ENCODE measurements at places on chromosomes 3 and 15. TPM values are rescaled to one million over a fixed set of nuclear protein-coding genes. Genes with fewer than 3 reads are reported as not detected.

GRCh38 chr3:163684651-163685050 lies 1393.6 kb downstream of the SI start:
- H3K36me3 ChIP-seq = no peaks in the 10 kb centered on the region
- H3K27ac ChIP-seq = no peak overlapping the region
- DNase-seq = no peak
- H3K4me3 ChIP-seq = no peak overlapping the region

- peaks cover 66% of the 10 kb centered on the region for H3K27me3 ChIP-seq
- no peaks in the 10 kb centered on the region for H3K4me1 ChIP-seq
- no peak overlapping the region for H3K4me3 ChIP-seq
Measured at GRCh38 chr3:99753268-99753975, 64.2 kb upstream of the CMSS1 start.

GRCh38 chr3:193124861-193125260 lies 116.2 kb upstream of the PLAAT1 start:
- no peaks in the 10 kb centered on the region for H3K36me3 ChIP-seq
- DNase-seq = no peak
- H3K4me3 ChIP-seq = no peak overlapping the region
- H3K4me1 ChIP-seq = no peaks in the 10 kb centered on the region
- H3K27ac ChIP-seq = no peak overlapping the region

GRCh38 chr3:167091226-167091625 lies 288.9 kb downstream of the ZBBX start:
- H3K4me1 ChIP-seq = no peaks in the 10 kb centered on the region
- no peak overlapping the region for H3K4me3 ChIP-seq
- H3K27ac ChIP-seq = no peak overlapping the region
- DNase-seq = no peak

DNA sequence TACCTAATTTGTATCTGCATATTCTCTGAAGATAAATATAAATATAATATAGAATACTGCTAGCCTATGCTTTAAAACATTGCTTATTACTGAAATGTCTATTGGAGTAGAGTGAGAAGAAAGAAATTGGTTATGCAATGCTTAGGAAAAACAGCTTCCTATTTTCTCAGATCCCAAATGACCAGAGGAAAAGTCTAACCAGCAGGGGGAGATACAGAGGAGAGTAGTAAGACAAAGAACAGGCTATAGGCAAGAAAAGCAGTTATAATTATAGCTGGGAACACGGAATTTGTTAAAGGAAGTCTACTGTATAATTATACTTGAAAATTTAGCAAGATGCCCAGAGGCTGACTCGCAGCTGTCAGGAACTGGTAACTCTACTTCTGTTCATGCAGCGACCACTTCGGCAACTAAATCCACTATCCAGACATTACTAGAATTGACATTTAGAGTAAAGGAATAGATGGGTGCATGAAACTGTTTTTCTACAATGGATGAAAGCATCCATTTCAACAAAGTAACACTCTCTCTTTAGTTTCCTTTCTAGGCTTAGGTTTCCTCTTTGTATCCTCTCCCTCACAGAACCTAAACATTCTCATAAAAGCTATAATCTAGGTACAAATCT lies 97.2 kb downstream of the TBC1D5 start:
- DNase-seq = peak; percentile 43
- H3K27ac ChIP-seq = no peak overlapping the region
- no peaks in the 10 kb centered on the region for H3K27me3 ChIP-seq
- no peaks in the 10 kb centered on the region for H3K36me3 ChIP-seq

The TM6SF1 gene
- total RNA-seq = not detected

The RAD18 gene
- total RNA-seq = 28.7 TPM

DNA sequence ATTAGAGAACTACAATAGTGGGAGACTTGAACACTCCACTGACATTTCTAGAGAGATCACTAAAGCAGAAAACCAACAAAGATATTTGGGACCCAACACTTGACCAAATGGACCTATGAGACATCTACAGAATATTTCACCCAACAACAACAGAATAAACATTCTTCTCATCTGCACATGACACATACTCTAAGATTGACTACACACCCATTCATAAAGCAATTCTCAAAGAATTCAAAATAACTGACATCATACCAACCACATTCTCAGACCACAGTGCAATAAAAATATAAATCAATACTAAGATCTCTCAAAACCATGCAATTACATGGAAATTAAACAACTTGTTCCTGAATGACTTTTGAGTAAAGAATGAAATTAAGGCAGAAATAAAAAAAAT lies 473.7 kb downstream of the LPP start:
- H3K4me3 ChIP-seq = no peak overlapping the region
- H3K36me3 ChIP-seq = no peaks in the 10 kb centered on the region
- H3K27me3 ChIP-seq = no peaks in the 10 kb centered on the region
- peaks cover 21% of the 10 kb centered on the region for H3K4me1 ChIP-seq
- peak; percentile 35 for DNase-seq

The SLCO2A1 gene
- 0.52 TPM for total RNA-seq

- H3K4me3 ChIP-seq = no peak overlapping the region
- DNase-seq = no peak
- H3K36me3 ChIP-seq = no peaks in the 10 kb centered on the region
Measured at GRCh38 chr3:61901496-61901895, 340.1 kb downstream of the PTPRG start.

GRCh38 chr15:80999623-81000036 lies 1.1 kb upstream of the TLNRD1 start:
- peak; percentile 63 for DNase-seq
- peaks cover 36% of the 10 kb centered on the region for H3K4me1 ChIP-seq
- peak overlapping the region; percentile 90 for H3K27ac ChIP-seq
- H3K4me3 ChIP-seq = peak overlapping the region; percentile 66

DNA sequence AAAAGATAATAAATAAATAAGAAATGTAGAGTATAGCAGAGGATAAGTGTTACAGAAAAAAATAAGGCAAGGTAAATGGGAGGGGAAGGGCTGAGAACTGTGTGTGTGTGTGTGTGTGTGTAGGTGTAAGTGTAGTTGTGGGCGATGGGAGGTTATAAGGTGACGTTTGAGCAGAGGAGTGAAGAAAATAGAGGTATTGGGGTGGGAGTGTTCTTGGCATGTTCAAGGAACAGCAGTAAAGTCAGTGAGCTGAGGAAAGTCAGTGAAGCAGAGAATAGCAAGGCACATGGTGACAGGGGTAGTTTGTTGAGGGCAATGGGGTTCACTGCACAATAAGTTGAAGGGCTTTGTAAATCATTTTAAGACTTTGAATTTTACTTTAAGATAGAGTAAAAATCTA lies 30.9 kb upstream of the ZNF148 start:
- H3K27ac ChIP-seq = no peak overlapping the region
- no peak overlapping the region for H3K4me3 ChIP-seq
- H3K4me1 ChIP-seq = no peaks in the 10 kb centered on the region

- H3K4me1 ChIP-seq = peaks cover 23% of the 10 kb centered on the region
- no peaks in the 10 kb centered on the region for H3K36me3 ChIP-seq
Measured at GRCh38 chr15:74873756-74874424, 725 bp upstream of the SCAMP2 start.

The CCR8 gene
- total RNA-seq = not detected

DNA sequence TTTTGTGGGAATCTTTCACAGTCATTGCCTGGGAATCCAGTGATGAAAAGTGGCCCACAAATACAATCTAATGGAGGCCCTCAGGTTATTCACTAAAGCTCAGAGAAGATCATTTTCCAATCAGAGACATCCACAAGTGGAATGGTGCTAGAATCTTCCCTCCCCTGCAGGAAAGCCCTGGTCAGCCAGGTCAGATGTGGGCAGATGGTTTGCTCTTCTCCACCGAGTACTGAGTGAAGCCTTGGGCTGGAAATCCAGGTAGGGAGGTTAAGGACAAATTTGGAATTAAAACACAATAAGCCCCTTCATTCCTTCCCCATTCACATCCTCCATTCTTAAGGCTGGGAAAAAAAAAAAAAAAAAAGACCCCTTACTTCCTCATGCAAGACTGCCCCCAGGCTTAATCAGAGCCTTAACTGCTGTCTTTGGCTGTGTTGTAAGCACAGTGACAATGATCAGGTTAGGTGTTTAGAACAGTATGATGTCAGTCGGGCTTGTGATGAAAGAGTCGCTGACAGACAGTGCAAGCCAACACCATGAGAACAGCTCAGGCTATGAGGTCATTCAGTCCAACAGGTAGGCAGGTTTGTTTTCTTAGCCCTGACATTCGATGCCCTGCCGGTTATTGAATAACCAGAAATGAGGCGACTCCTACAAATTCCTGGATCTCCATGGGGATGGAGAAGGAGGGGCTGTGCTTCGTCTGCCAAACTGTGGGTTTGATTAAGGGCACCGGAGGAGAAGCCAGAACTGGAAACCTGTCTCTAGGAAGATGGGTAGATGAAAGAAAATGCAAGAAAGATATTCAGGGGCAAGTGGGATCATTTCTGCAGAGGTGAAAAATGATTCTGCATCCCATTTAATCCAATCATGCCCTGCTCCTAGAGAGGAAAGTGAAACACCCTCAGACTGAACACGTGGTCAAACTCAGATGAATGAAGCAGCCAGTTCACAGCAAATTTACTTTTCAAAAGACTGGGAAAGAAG lies 23.5 kb upstream of the HES1 start:
- H3K4me3 ChIP-seq = no peak overlapping the region
- H3K36me3 ChIP-seq = no peaks in the 10 kb centered on the region
- no peak overlapping the region for H3K27ac ChIP-seq
- peaks cover 9% of the 10 kb centered on the region for H3K27me3 ChIP-seq

GRCh38 chr3:61358364-61358763 lies 107.1 kb upstream of the FHIT start:
- H3K36me3 ChIP-seq = no peaks in the 10 kb centered on the region
- H3K27ac ChIP-seq = no peak overlapping the region
- H3K4me1 ChIP-seq = no peaks in the 10 kb centered on the region
- no peak overlapping the region for H3K4me3 ChIP-seq

DNA sequence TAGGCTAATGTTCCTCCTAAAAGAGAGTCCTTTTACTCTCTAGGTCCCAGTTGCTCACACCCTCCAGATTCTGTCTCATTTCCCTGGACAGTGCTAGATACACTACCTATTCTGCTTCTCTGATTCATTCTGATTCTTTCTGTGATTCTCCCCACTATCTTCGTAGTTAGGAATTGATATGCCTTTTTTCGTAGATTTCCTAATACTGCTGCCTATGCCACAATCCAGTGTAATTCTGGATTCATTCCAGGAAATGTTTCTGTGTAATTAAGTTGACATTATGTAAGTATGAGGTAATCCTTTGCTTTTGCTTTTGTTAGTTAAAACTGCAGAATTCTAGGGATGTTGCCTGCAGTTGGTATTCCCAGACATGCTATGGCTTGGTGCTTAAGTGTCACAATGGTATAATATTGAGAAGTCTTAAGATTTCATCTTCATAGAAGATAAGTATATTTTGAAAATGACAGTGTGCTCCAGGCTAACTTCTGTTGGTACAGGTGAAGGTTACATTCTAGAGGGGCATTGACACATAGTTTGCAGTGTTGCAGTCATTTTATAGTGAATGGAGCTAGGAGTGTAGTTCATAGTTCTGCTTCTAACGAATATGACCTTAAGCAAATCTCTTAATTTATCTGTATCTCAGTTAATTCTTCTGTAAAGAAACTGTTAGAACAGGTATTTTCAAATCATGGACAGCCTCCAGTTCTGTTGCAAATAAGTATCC lies 54.3 kb downstream of the RIOX2 start:
- DNase-seq = no peak
- H3K4me3 ChIP-seq = no peak overlapping the region
- no peaks in the 10 kb centered on the region for H3K27me3 ChIP-seq
- H3K4me1 ChIP-seq = peaks cover 6% of the 10 kb centered on the region
- no peak overlapping the region for H3K27ac ChIP-seq

DNA sequence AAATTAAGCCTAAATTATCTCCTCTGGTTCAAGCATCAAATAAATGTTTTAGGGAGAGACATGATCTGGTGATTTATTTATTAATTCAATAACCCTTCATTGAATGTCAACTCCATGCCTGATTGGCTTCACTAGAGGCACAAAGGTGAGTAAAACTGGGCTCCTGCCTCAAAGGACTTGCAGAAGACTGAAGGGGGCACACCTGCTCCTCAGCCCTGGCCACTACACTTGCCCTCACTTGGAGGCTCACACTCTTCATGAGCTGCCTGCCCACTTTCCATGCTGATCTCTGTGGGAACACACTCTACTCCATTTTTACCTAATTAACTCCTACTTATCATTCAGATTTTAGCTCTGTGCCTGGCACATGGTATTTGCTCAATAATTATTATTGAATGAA lies 84.4 kb upstream of the KCNMB2 start:
- no peaks in the 10 kb centered on the region for H3K27me3 ChIP-seq
- H3K36me3 ChIP-seq = no peaks in the 10 kb centered on the region
- H3K4me1 ChIP-seq = no peaks in the 10 kb centered on the region
- no peak overlapping the region for H3K27ac ChIP-seq
- DNase-seq = no peak
- no peak overlapping the region for H3K4me3 ChIP-seq

DNA sequence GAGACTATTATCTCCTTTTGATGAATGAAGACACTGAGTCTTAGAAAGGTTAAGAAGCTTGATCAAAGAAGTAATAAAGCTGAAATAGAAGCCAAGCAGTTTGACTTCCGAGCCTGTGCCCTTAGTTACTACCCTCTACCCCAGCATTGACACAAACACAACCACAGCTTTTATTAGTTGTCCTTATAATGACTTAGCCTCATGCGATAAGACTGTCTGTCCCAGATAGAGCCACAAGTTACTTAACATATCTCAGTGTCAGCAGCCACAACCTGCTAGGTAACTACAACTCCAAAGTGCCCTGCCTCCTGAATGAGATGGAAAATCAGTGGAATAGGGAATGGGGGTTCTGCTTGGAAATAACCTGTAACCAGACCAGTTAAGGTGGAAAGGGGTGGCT lies 781.6 kb upstream of the CFAP20DC start:
- no peak for DNase-seq
- no peaks in the 10 kb centered on the region for H3K27me3 ChIP-seq
- H3K36me3 ChIP-seq = no peaks in the 10 kb centered on the region
- no peaks in the 10 kb centered on the region for H3K4me1 ChIP-seq

The CHRFAM7A gene
- 7.4 TPM for total RNA-seq

The CYP11A1 gene
- total RNA-seq = 0.57 TPM

DNA sequence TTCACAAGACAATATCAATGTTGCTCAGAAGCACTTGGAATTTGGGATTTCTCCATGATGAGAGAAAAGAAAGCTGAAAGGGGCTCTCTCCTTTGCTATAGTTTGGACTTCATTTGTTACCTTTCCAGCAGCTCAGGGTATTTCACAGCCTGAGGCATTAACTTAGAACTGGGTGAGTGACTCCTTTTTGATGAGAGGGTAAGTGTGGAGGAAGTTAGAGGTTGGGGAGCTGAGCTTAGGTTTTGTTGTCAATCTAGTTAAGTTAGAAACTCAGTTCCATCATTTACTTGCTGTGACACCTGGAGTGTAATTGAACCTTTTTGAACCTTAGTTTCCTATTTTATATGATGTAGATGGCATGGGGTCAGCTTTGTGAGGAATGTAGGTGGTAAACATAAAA lies 359.1 kb downstream of the PDCD6IP start:
- DNase-seq = no peak
- no peak overlapping the region for H3K27ac ChIP-seq
- H3K4me3 ChIP-seq = no peak overlapping the region
- no peaks in the 10 kb centered on the region for H3K36me3 ChIP-seq
- peaks cover 7% of the 10 kb centered on the region for H3K27me3 ChIP-seq

- H3K4me3 ChIP-seq = no peak overlapping the region
- no peaks in the 10 kb centered on the region for H3K4me1 ChIP-seq
- H3K27me3 ChIP-seq = no peaks in the 10 kb centered on the region
- no peak for DNase-seq
- H3K36me3 ChIP-seq = no peaks in the 10 kb centered on the region
Measured at GRCh38 chr3:3577823-3578222, 221.4 kb upstream of the LRRN1 start.

- H3K36me3 ChIP-seq = no peaks in the 10 kb centered on the region
- H3K27me3 ChIP-seq = no peaks in the 10 kb centered on the region
- peaks cover 5% of the 10 kb centered on the region for H3K4me1 ChIP-seq
- H3K4me3 ChIP-seq = no peak overlapping the region
- no peak overlapping the region for H3K27ac ChIP-seq
Measured at GRCh38 chr15:69997813-69998212, 99.9 kb downstream of the TLE3 start.

Data from HCT116 (cell line).